ENCODE measurements at places on chromosomes 12 and 14.

- DNase-seq = no peak
Observed at GRCh38 chr14:24381363-24382063, 13.5 kb downstream of the NFATC4 start.

DNA sequence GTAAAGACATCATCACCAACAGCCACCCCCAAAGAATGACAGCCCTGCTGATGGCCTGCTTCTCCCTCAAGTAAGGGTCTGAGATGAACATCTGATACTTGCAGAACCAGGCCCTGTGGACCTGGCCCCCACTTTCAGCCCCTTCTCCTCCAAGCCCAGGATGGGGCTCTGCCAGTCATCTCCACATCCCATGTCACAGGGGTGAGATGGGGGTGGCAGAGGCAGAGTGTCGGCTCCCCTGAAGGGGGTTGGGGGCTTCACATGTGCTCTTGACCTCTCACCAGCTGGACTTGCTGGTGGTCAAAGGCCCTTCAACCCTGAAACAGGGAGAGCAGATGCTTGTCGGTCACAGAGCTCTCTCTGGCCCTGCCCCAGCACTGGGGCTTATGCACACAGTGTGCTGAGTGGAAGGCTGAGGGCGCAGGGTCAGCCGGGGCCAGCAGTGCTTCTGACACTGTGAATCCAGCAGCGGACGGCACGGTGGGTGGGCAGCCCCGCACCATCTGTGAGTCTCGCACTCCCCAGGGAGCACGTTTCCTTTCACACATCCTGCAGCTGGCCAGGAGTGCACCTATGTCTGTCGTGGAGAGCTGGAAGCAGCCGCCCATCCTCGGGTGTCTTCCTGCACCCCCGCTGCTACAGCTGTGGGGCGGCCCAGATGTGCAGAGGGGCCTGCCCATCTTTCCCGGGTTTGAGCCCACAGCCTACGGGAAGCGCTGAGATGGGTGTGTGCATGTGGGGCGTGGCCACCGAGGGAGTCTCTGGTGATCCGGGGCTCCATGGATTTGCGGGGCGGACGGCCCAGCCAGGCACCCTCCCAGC lies 94.3 kb downstream of the ADGRD1 start:
- no peak for DNase-seq

DNA sequence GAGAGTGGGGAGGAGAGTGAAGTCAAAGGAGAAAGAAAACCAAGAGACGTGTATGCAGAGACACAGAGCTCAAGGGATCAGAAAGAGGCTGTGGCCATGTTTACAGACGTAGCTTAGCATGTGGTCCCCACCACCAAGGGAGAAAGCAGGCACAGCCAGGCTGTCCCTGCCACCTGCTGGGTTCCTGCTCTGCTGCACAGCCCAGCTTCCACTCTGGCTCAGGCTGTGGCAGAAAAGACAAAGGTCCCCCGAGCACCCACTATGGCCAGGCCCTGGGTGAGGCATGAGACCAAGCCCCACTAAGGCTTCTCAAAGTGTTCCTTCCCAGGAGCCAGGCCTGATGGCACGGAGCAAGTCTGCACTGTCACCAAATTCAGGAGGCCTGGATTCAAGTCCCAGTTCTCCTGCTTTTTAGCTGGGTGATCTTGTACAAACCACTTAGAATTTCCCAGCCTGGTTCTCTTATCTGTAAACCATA lies 25.9 kb upstream of the COL2A1 start:
- DNase-seq = no peak

DNA sequence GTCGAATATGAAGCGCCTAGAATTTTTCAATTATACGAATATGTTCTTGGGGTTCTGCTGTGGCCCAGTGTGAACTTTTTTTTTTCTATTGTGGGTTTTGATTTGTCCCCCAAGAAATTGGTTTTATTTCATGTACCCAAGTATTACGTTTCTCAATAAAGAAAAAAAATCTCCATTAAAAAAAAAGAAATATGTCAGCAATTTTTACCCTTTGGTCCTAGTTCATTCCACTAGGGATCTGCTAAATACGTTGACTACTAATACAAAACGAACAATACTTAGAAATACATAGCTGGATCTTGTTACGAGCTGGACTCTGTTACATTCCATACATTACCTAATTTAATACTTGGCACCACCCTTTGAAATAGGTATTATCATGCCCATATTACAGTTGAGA lies 216.9 kb downstream of the SLC16A7 start:
- no peak for DNase-seq
